ENCODE measurements at places on chromosomes 16 and 17.
A peak's percentile ranks its signal among the peaks of the same experiment; 100 is the strongest.

DNA sequence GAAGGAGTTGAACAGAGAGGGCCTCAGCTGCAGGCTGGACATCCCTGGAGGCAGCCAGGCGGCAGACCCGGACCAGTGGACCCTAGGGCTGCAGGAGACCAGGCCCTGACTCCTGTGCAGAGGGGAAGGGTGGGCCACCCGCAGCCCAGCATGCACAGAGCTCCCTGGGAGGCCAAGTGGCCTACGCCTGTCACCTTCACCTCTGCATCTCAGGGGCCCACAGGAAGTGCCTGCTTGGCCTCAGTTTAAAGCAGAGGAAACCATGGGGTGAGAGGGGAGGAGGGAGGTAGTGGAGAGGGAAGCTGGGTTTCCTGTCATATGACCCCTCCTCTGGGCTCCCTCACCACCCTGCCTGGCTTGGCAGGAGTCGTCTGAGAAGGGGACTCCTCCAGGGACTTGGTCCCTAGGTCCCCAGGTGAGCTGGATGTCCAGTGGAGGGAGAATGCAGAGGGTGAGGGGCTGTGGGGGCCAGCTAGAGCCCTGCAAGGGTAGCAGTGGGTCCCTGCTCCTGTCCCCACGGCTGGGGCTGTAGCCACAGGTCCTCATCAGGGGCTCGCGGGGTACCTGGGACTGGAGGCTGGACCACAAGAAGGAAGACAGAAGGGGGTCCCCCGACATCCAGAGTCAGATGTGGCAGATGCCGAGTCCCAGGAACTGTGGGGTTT, at the start of gene TMC8:
Gene TMC8, plus strand, starts transcription at position 335 of the 665 bp plus-strand sequence. CDS start 818 bp downstream, outside the sequence.
- DNase-seq = no peak

DNA sequence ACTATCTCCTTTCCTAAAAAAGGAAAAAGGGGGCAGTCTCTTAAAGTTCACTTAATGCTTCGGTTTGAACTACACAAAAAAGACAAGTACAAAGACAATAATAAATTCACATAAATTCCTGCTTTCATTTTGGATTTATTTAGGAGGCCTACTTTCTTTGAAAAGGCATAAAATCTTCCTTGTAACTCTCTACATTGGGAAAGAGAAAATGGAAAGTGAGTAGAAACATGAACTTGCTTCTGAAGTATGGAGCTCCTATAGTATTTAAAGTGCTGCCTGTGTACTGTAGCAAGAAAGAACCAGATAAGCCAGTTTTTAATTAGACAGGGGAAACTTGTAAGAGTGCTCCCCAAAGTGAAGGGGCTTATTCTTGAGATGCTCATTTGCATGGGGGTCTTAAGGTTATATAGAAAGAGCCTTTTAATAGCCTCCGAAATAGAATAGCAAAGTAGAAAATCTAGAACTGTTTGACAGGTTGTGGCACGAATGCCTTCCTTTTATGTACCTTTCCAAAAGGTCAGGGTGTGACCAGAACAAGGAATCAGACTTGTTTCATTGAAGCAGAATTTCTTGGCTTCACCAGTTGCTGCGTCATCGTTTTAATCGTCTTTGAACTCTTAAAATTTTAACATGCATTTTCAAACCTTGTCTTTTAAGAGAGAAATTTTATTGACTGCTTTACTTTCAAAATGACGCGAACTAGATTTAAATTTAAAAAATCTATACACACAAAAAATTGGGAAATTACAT, 12.9 kb downstream of the GAN start:
- no peak for DNase-seq

DNA sequence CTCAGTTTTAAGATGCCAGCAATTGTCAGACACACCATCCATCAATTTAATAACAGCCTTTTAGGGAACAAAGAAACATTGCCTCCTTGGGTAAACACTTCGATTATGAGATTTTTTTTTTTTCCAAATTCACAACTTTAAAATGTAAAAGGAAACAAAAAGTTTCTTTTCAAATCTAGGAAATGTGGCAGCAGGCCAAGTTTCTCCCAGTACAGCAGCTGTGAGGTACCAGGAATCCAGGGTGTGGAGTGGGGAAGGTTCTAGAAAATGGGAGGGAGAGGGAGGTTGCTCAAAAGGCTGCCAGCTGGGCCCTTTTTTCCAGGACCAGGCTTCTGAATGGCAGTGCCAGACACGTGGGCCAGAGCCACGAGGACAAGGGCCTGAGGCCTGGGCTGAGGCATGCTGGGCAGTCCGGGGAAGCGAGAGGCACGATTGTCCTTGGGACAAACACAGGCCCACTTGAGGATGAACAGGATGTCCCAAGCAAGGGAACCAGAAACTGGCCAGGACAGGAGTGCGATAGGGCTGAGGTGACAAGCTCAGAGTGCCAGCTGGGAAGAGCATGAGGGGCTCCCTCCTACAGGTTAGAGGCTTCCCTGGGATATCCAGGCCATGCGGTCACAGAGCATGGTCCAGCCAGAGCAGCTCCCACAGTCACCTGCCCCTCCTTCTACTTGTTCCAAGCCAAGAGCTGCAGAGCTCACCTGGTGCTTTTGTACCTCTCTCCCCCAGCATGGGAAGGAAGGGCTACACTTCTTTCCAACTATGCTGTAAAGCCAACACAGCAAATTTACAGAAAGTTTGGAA, 215.1 kb downstream of the KATNIP start:
- no peak for DNase-seq

- peak; percentile 46 for DNase-seq
Observed at GRCh38 chr16:4537376-4538343, 913 bp downstream of the CDIP1 start.

All from left cardiac atrium (tissue), 4 donors.